ENCODE measurements at places on chromosomes 12 and 14. TPM values are rescaled to one million over a fixed set of nuclear protein-coding genes. Genes with fewer than 3 reads are reported as not detected.

Gene PZP
- total RNA-seq = not detected

Gene KLHL33
- total RNA-seq = 0.50 TPM

Gene SELPLG
- 0.74 TPM for total RNA-seq

Gene STRAP
- 121 TPM for total RNA-seq

Gene EML5
- total RNA-seq = not detected

Gene PLEKHD1
- total RNA-seq = not detected

Gene RERG
- total RNA-seq = 0.17 TPM

Gene NR2C1
- total RNA-seq = 17.1 TPM

Gene TROAP
- total RNA-seq = 40.1 TPM

Gene MPHOSPH9
- 62.4 TPM for total RNA-seq

Gene IAPP
- not detected for total RNA-seq

Gene PIWIL1
- not detected for total RNA-seq

Gene LRFN5
- 2.9 TPM for total RNA-seq

Gene RHOJ
- 2.4 TPM for total RNA-seq

Data from bronchus fibroblast of lung (primary cell).